ENCODE measurements at places on chromosomes 7 and 10.

- no peak for DNase-seq
These were observed 52.9 kb downstream of the CLEC2L start for GRCh38 chr7:139576179-139576973.

- no peak for DNase-seq
These were observed 15.2 kb downstream of the YKT6 start for GRCh38 chr7:44216019-44216418.

- peak; percentile 4 for DNase-seq
These were observed 244.2 kb downstream of the IPMK start for GRCh38 chr10:58023341-58024073.

GRCh38 chr7:815284-816216 lies 16.7 kb upstream of the SUN1 start:
- peak; percentile 60 for DNase-seq

- DNase-seq = no peak
These were observed 22.3 kb upstream of the C10orf95 start for GRCh38 chr10:102473445-102474331.

DNA sequence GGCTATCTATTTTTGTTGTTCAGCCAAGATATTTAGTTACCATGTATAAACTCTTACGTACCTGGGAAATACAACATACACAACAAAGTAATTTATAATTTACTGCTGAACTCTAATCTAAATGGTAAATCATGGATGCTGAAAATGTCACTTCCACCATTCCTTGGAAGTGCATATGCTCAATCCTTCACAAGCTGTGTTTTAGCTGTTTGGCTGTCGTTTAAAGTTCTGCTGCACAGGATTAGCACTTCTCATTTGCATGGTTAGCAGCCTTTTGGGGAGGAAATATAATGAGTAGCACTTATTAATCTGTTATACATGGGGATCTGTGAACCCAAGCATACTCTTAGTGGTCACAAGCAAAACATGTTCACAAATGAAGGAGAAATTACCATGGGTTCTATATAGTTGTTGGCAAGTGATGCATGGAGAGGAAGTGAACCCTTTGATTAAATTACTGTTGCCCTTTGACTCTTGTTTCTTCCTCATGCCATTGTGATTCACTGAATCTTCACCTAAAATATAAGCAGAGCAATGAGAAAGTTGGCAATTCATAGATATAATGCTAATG lies 18.5 kb downstream of the PIK3CG start:
- DNase-seq = no peak

- no peak for DNase-seq
These were observed 55.7 kb upstream of the CDK1 start for GRCh38 chr10:60722623-60723022.

GRCh38 chr10:22581461-22581860 lies 132.9 kb downstream of the PIP4K2A start:
- no peak for DNase-seq

DNA sequence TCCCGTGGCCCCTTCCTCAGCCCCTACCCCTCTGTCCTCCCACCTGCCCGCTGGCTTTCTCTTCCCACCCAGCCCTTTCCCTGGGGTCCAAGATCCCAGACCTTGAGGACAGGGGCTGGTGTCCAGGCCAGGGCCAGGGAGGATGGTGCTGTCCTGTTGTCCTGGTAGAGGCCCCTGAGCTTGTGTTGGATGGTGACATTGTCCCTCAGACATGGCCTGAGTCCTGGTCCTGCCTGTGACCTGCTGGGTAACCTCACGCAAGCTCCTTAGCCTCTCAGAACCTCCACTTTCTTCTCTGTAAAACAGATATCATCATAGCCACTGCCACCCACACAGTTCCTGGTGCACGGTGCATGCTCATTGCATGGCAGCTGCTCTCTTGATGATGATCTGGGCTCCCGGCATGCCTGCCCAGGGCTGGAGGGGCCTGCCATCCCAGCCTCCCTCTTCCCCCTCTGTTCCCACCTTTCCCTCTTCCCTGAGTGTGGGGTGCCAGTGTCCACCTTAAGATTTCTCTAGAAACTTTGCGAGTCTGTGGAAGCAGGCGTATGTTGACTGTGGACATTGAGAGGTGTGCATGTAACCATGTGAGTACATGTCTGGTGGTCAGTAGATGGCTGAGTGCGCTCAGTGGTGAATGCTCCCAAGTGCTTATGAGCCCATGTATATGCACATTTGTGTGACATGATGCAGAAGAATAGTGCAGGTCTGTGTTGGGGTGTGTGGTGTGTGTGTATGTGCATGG lies 60.4 kb downstream of the NEURL1 start:
- DNase-seq = no peak

DNA sequence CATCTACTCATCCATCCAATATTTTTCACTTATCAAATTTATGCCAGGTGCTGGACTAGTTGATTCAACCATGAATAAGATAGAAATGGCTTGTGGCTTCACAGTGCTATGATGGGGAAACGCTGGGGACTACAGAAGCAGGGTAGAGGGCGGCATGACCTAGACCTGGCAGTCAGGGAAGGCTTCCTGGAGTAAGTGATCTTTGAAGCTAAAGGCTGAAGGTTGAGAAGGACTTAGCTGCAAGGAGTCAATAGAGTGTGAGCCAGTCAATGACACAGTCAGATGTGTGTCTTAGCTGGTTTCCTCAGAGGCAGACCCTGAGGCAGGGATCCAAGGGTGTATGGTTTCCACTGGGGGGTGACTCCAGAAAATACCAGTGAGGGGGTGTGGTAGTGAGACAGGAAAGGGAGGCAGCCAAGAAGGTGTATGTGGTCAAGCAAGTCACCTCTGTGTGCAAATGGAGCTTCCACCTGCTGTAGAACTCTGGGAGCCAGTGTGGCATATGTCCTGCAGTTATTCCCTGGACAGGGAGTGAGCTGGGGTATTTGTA lies 10.3 kb downstream of the PRF1 start:
- no peak for DNase-seq

GRCh38 chr10:132027423-132027983 lies 38.2 kb upstream of the JAKMIP3 start:
- DNase-seq = no peak

DNA sequence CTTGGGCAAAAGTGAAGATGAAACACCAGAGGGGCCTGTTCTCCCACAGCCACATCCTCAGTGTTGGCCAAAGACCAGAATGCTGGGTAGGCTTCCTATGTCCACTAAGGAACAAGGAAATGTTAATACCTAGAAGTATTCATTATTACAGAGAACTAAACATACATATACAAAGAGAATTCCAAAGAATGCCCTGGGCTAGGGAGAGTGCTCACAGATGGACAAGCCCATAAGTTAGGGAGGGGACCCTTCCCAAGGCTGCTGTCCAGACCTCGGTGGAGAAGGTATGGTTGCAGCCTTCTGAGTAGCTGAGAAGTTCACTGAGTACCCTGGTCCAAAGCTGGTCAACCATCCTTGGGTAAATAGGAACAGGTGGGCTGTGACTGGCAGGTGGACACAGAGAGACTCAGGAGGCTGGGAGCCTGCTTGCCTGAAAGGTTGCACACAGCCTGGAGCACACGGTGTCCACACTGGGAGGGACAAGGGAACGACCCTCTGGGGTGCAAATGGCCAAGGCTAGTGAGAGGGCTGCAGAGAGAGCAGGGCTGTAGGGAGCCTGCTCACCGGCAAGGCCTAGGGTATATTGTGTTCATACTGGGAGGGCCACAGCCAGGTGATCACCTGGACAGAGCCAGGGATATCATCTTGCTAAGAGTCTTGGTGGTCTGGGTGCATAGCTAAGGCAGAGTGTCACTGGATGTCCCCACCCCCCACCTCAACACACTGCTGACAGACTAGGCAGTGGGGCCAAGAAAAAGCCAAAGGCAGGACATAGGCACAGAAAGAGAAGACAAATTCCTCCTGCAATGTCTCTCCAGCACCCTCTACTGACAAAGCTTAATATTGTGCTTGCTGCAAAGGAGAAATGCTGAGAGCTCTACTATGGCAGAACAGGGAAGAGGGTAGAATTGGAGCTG lies 40.3 kb downstream of the CPVL start:
- DNase-seq = peak; percentile 30

DNA sequence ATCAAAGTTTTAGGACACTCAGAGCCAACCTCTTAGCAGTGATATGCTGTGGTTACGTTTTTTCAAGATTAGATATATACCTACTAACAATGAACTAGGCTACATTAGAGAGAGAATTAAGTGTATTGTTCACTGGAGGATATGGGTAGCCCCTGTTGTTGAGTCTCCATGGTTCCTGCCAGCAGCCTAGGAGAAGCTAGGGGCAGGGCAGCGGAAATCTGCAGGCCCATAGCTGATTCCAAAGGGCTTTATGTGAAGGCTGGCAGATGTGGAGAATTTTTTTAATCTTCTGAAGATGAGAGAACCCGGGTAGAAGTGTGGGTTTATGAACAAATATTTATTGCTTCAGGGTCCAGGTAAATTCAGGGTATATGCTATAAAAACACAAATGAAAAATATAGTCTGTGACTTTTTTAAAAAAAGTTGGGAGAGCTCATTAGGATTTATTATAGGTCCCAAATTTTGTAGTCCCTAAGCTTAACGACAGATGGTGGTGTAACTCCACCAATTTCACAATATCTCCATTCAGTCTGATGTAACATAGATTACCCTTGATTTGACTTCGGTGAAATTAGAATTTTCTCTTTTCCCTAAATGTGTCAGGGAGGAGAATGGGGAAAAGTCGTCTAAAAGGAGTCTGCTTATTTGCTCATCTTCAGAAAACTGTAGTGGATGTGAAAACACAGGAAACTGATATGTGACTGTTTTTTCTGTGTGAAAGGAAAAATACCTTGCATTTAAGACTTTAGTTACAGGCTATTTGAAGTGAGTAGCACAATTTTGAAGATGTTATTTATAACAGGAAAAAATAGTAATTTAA lies 163.0 kb upstream of the PPP1R3A start:
- DNase-seq = peak; percentile 59

Data from HuH-7 (cell line).